ENCODE measurements at places on chromosomes 11 and 22.

- no peak for DNase-seq
Measured at GRCh38 chr22:40957601-40958000, 6.4 kb downstream of the RBX1 start.

DNA sequence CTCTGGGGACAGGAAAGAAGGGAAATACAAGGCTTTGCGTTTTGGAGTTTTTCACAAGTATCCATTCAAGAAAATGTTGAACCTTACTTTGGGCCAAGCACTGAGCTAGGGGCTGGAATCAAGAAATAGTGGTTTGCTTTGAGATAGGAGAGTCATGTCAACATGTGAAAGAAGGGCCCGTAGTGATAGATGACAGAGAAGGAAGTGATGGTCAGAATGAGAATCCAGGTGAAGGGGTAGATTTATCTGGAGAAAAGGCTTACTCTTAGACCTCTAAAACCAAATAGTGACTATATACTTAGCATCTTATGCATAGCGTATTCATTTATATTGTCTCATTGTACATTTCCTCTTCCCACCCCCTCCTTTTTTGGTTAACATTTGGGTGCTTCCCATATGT, 87.3 kb downstream of the GAB2 start:
- no peak for DNase-seq

DNA sequence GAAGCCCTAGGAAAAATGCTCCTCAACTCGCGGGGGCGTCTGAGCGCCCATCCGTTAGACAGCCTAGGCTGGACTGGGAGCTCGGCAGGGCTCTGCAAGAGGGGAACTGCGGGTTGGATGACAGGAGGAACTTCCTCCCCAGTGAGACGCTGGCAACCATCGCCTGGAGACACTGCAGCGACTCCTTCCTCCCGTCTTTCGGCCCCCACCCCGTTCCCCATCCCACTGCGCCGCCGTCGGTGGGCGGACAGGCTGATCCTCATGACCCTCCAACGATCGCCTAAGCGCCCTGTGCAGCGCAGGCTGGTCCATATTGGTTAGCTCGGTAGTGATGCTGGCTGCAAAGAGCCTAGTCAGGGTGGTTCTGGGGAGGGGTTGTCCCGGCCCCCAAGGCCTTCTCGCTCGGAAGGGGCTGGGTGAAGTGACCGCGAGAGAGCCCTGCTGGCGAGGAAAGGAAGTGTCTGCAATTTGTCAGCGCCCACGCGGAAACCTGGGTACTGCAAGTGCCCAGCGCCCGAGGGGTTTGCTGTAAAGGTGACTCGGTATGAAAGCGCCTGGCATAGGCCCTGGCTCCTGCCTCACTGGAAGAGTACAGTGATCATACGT, 638 bp downstream of the NRGN start:
- peak; percentile 18 for DNase-seq

DNA sequence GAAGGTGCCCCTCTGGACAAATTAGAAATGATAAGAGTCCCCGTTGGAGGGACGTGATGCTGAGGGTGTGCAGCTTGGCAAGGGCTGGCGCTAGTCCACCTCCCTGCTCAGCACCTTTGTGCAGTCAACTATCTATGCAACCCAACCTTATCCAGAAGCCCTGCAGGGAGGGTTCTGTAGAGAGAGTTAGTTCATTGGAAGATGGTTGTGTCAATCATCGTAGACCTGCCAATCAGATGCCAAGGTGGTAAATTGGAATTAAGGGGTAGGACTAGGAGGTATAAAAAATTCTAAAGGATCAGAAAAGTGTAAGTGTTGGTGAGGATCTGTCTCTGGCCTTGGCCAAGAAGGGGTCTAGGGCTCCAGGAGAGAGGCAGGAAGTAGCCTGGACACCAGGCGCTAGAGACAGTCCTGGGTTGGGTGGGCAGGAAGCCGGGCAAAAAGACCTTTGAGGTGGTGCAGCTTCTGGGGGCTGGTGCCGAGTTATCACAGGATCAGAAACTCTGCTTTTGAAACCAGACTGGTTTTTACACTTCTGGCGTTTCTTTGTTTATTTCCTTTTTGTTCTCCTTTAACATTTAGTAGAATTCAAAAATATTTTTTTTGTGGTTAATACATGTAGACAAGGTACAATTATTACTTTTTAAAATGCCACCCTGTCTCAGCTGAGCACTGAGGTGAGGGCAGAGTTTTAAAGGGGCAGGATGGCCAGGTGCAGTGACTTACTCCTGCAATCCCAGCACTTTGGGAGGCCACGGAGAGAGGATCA, 1.6 kb downstream of the C1QTNF6 start:
- no peak for DNase-seq

DNA sequence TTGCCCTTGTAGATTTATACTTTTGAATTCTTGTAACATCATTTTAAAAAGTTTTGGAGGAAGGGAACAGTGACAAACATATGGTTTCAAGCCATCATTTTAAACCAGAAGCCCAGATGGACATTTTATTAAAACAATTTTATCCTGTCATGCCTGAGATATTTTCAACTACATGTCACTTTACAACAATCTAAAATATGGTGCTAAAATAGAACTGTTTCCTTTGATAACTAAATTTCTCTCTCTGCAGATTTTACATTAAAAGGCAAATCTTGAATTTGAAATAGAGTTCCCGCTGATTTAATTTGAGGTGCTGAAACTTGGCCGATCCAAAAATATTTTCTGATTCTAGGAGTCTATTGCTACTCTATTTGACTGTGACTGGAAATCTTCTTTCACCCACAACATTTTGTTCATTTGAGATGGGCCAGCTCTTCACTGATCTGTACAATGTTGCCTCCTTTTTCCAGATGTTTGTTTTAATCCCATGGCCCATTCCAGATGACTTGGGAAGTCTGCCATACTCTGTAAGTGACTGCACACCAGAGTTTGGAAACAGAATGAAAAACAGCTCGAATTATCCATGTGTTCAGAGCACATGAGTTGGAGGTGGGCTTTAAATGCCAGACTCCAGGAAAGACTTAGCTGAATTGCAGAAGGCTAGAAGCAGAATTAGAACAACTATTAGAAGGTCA, 402.5 kb downstream of the TMEM135 start:
- no peak for DNase-seq

DNA sequence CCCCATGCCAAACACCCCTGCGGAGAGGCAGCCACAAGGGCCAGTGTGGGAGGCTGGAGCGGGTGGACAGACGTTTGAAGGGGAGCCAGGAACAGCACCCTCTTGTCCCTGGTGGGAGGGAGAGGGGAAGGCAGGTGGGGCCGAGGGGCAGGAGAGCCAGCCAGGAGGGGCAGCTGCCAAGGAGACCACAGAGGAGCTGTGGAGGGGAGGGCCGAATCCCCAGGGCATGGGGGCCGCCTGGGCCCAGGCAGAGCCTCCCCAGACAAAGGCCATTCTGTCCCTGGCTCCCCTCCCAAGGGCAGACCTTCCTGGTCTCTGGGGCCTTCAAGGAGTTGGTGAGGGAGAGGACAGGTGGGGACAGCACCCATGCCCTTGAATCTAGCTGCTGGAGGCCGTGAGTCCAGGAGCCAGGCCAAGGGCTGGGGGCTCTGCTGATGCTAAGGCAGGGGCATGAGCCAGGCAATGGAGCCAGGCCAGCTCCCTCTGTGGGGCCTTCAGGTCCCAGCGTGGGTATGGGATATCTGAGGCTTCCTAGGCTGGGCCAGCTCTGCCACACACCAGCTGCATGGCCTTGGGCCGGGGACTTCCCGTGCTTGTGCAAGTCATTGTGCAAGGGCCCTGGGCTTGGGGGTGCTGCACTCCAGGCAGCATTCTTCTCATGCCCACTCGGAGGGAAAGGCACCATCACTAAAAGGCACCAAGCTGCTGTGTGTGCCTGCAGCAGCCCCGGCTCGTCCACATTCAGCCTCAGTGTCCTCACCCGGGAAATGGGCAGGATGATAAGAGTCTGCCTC, 11.4 kb downstream of the EMID1 start:
- no peak for DNase-seq

DNA sequence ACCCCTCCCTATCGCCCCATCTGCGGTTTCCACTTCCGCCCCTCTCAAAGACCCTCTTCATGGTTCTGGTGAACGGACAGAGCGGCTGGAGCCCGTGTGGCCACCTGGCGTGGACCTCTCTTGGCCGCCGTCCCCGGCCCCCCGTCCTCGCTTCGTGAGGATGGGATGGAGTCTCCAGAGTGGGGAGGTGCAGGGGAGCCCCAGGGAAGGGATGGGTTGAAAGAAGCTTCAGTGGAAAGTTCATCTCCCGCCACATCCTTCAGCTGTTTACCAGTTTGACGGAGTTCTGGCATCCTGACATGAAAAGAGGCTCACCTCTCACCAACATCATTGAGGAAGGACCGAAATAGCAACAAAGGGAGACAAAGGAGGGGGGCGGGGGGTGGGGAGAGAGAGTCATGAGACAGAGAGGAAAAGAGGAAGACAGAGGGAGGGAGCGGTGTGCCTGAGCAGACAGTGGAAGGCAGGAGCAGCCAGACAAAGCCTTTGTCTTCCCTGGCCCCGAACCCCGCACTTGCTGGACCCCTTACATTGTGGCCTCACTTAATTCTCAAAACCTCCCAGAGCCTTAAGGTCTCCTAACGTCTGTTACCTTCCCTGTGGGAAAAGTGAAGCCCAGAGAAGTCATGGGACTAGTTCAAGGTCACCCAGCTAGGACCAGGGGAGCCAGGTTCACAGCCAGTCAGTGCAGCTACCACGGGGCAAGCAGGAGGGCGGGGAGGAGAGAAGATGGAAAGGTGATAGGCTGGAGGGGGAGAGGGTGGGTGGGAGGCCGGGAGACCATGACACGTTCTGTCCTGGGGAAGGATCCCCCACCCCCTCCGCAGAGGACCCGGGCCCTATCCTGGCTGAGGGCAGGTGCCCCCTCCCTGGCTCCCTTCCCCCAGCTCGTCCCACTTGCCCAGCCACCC, 54.9 kb downstream of the CD6 start:
- DNase-seq = no peak

- no peak for DNase-seq
Measured at GRCh38 chr22:20549232-20549841, 41.9 kb downstream of the MED15 start.

DNA sequence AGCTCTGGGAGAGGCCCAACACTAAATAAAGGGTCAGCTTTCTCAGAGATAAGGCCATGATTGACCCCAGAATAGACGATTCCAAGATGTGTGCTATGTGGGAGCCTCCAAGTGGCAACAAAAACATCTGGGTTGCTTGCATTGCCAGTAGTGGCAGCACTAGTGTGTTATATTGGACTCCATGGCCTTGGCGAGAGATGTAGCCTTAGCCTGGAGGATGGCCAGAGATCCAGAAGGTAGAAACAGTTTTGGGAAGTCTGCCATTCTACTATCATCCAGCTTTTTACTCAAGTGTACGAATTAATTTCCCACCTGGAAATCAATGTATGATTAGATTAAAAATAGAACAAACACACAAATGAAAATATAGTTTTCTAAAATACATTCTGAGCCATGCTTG, 3.0 kb downstream of the OR8D4 start:
- no peak for DNase-seq

DNA sequence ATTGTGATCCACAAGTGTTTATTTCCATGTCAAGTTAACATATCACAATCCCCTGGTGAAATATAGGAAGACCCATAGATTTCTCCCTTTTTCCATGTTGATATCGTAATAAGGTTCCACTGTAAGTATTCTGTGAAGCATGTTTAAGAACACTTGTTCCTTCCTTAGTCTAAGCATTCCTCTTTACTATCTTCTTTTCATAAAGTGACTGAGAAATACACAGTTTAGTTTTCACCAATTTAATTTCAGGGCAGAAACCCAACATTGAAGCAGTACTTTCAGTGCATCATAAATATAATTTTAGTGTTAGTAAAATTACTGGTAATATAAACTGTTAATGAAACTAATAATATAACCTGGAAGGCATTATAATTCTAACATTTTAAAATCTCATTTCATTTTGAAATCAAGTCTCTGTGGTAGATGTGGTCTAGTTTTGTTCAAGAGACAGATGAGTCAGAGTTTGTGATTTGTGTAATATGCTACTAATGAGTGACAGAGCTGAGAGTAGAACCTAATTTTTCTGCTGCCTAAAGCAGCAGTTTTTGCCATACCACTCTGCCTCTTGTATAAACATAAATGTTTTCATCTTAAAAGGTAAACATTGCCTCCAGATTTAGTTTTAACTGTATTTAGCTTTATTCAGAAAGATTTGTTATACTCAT, 79.4 kb downstream of the ATM start:
- no peak for DNase-seq

DNA sequence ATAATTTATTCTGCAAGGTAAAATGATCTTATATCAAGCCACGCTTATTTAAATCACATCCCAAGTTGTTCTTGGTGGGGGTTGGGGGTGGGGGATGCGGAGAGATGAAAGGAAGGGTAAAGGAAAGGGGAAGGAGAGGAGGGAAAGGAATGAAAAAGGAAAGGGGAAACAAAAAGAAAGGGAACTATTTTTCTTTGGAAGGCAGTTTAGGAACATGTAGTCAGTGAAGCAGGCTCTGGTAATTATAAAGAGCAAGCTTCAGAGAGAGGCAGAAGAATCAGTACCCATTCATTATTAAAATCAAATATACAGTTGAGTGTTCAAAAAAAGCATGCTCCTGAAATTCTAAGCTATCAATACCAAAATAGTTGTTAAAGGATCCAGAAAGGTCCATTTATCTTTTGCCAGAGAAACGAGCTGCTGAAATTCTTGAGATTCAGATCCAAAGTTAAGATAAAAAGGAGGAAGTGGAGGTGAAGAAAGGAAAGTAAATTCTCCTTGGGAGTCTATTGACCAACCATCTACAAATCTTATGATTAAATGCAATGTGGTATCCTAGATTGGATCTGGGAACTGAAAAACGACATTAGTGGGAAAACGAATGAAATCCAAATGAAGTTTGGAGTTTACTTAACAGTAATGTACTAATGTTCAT, 107.4 kb downstream of the SGSM3 start:
- no peak for DNase-seq

- no peak for DNase-seq
Measured at GRCh38 chr11:123187248-123187647, 7.8 kb downstream of the CLMP start.

- DNase-seq = no peak
Measured at GRCh38 chr22:20257212-20258020, 10.7 kb downstream of the RTN4R start.

- DNase-seq = no peak
Measured at GRCh38 chr22:47372111-47372581, 609.7 kb downstream of the TBC1D22A start.

DNA sequence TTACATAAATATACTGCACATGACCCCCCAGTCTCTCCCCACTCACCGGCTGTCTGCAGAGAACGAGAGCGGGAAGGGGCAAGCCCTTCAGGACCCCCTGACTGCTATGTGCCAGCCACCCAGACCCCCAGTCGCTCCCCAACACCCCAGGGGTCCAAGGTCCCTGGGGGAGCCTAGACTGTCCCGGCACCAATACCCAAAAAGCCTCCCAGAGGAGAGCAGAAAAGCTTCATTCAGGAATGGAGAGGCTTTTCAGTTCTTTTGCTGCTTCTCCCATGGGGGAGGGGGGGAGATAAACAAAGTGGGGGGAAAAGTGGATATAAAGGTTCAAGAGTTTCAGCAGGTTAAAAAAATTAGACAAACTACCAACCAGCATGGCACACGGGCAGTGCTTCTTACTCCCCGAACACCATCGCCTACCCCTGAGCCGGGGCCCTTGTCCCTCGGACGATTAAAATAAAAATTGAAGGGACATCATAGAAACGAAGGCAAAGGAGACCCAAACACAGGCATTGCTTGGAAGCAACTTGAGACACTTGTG, 1.3 kb downstream of the CSNK1E start:
- DNase-seq = no peak

All from stimulated activated CD8-positive, alpha-beta memory T cell treated with anti-CD3 and anti-CD28 coated beads, Interleukin-2, amount 100 ng/mL, for 1 hour (primary cell).